Foreskin fibroblast (primary cell): ENCODE measurements at places on chromosomes 11 and 22.

DNA sequence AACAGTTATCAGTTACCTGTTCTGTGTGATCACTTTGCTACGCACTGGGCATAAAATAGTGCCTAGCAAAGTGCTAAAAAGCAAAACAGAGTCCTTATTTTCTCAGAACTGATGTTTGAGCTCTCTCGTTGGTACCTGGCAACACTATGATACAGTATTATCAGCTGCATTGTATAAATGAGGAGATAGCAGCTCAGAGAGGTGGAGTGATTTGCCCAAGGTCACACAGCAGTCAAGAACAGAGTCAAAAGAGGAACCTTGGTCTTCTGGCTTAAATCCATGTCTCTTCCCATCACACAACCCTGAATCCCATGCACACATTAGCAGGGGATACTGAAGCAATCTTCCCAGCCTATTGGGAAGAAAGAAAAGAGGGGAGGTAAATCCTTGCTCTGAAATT is 580.5 kb downstream of the SOX6 start:
- DNase-seq = no peak

DNA sequence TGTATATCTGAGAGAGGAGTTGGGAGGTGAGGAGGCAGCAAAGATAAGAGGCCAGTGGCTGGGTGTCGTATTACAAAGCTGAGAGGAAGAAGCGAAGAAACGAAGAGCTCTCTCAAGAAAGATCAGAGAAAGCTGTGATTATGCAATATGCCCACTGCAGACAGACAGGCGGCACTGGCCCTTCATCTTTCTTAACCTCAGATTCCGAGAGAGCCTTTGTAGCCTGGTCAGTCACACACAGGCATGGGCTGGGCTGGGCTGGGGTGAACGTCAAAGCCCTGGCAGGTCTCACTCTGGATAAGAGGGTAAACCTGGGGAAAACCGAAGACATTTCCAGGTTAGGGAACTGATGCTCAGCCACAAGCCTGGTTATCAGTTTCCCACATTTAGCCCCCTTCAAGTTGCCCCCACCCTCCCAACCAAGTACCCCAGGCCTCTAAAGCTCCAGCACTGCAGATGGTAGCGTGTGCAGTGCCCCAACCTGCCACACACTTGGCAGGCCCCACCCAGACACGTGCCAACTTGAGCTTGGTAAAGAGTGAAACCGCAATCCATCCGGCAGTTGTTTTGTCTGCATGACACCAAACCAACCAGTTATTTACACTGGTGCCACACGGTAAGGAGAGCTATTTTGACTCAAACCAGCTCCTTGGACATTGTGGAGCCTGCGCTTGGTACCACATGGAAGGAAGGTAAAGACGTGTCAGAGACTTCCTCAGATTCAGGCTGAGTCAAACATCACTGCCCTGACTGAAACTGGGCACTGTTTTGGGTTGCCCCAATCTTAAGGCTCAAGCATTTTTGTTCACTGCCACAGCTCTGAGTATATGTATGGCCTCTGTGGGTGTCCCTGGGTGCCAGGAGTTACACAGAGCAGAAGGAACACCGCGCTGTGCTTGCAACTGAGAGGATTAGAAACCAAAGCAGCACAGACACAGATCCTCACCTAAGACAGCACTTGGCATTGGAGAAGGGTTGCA is 135.9 kb downstream of the FDX1 start:
- peak; percentile 24 for DNase-seq

GRCh38 chr22:16915701-16916100 is 90.5 kb upstream of the XKR3 start:
- no peak for DNase-seq

- peak; percentile 58 for DNase-seq
These were observed 2.8 kb downstream of the CREBZF start for GRCh38 chr11:85661972-85662664.

GRCh38 chr11:133966921-133967598 is 10.3 kb upstream of the IGSF9B start:
- no peak for DNase-seq

DNA sequence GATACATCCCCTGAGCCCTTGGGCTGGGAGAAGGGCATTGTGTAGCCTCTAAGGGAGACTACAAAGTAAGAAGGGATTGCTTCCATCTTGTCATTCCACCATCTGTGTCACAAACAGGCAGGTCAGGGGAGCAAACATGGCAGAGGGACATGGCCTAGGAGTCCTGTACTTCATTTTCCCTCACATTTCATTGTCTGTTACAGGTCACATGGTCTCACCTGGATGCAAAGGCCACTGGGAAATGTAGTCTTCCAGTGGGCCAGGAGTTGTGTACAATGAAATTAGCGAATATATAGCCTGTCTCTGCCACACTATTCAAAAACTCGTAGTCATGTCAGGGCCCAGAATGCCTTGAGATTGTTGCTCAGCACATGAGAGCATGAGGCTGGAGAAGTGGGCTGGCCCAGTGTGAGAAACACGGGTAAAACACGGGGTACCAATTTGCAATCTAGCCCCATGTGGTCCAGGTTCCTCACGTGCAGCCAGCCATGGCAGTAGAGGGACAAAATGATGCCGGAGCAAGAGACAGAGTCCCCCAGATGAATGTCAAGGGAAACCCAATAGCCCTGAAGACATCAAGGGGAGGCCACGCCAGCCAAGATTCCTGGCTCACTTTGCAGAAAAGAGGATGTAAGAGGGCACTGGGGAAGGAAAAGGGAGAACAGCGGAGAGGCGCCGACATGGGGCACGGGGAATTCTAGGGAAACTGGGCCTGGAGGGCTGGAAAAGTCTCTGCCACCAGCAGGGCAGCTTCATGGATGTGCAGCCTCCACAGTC is 47.7 kb upstream of the EMID1 start:
- DNase-seq = no peak

GRCh38 chr11:116226731-116227130 is 546.1 kb downstream of the BUD13 start:
- no peak for DNase-seq

DNA sequence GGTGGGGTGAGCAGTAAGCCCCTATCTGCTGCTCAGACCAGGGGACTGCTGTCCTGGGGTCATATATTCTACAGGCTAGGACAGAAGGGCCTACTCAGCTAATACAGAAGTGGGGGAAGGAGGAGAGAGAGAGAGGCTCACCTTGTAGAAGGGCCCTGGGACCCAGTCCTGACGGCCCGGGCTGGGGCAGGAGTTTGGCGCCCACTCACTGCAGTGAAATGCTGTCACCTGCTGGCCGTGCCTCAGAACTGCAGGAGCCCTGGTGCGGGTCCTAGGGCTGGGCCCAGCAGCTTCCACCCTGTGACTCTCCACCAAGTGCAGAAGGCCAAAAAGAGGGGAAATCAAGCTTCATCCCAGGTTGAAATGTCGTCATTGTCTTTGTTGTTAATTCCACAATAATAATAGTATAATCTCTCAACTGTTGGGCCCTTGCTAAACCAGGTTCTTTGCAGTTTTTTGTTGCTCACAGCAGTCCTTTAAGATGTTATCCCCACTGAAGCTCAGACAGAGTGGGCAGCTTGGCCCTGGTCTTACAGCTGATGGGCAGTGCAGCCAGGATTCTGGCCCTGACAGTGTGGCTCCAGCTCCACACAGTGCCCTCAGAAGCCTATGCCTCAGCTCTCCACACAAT is 29.6 kb downstream of the TRIM29 start:
- peak; percentile 80 for DNase-seq

DNA sequence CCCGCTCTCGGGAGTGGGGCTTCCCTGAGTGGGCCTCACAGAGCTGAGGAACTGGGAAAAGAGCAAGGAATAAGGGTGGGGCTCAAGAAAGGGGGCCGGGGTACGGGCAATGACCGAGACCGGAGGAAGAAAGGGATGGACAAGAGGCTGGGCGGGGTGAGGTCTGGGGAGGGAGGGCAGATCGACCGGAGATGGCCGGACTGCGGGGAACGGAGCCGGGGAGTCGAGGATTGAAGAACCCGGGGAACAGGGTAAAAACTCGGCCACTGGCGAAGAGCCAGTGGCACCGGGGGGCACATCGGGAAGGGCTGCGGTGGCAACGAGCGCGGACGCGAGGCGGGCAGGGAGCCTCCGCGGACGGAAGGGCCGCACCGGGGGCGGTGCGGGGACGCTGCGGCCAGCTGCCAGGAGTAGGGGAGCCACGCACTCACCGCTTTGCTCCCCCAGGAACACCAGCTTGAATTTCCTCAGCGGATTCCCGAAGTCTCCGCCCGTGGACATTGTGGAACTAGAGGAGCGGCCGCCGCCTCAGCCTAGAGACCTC is 667 bp downstream of the RAB6A start:
- peak; percentile 20 for DNase-seq

DNA sequence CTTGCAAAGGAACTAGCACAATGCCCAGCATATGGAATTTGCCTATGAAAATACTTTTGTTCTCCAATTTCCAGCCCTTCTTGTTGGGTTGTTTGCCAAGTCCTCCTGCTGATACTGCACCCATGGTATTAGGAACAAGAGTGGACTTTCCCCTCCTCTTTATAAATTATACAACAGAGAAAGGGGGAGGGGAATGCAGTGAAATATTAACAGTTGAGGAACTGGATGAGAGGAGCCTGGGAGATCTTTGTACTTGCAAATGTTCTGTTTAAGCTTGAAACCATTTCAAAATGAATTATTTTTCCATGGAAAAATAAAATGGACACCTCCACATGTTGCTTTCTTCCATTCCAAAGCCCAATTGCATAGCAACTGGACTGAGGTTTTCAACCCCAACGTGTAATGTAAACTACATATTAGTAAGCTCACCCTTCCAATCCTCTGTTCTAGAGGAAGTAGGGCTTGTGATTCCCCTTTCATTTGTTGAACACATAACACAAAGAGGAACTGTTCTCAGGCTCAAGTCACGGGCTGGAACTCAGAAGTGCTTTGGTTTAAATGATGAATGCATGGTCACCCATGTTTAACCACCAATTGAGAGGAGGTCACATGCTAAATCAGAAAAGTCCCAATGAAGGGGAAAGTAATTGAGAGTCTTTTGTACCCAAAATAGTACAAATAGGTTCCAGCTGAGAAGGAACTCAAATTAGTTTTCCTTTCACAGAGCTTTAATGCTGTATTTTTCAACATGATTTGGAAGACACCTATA is 66.2 kb upstream of the ZC3H12C start:
- DNase-seq = no peak

GRCh38 chr22:29343313-29343805 is 27.9 kb upstream of the RASL10A start:
- DNase-seq = peak; percentile 72

DNA sequence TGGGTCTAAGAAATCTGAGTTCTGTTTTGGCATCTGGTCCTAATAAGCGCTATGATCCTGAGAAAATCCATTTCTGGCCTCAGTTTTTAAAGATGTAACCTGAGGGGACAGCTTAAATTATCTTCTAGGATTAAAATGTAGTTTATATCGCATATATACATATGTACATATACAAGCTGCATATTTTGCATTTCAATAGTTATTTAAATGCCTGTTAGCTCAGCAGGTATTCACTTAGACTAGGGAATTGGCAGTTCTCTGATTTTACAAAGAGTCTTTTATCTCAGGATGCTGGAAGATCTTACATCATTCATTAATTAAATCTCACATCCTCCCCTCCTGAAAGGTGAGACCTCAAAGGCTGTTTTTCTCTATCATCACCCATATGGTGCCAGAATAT is 1232.8 kb downstream of the LRRC4C start:
- no peak for DNase-seq

- DNase-seq = no peak
These were observed 460 bp upstream of the MUC5AC start for GRCh38 chr11:1157341-1157644.

- no peak for DNase-seq
These were observed 5.0 kb downstream of the TUB start for GRCh38 chr11:8086001-8086479.

- peak; percentile 16 for DNase-seq
These were observed 23.2 kb downstream of the SHISAL1 start for GRCh38 chr22:44289414-44290171.

DNA sequence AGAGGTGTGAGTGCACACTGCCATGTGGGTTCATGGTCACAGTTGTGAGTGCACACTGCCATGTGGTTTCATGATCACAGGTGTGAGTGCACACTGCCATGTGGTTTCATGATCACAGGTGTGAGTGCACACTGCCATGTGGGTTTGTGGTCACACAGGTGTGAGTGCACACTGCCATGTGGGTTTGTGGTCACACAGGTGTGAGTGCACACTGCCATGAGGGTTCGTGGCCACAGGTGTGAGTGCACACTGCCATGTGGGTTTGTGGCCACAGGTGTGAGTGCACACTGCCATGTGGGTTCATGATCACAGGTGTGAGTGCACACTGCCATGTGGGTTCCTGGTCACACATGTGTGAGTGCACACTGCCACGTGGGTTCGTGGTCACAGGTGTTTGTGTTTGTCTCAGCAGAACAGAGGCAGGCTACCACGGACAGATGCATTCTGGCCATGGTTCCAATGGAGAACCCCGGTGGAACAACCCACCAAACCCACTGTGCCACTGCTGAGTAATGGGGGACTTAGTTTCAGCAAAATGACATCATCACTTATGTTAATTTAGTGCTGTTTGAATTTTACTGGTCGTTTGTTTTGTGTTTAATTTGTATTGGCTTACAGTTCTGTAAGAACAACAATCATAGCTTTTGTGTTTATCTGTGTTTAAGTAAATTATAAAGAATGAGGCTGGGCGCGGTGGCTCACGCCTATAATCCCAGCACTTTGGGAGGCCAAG is 57.2 kb downstream of the RPS6KA4 start:
- no peak for DNase-seq

DNA sequence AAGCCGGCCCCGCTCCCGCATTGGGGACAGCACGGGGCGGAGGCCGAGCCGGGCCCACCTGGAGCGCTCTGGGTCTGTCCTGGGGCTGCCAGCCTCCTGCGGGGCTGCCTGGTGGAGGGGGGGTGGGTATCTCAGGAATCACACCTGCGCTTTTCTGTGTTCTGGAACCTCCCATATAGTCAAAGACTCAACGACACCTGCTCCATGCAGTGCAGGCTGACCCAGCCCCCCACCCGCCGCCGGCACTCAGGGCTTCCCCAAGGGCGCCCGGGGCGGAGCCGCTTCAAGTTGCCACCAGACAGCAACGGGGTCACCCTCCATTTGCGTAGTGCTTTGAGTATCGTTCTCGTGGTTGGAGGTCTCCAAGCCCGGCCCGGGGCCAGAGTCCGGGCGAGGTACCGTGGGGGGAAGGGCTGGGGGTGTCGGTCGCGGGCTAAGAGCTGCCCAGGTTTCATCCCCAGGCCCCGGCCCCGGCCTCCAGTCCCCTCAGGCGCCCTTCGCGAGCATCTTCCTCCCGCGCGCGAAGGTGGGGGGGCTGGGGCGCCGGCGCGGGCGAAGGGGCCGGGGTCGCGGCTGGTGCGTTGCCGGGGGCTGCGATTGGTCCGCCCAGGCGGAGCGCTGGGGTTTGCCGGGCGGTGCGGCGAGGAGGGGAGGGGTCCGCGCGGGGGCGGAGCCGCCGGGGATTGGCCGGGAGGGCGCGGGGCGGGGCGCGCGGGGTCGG is 6.6 kb downstream of the TSPAN4 start:
- DNase-seq = peak; percentile 57

DNA sequence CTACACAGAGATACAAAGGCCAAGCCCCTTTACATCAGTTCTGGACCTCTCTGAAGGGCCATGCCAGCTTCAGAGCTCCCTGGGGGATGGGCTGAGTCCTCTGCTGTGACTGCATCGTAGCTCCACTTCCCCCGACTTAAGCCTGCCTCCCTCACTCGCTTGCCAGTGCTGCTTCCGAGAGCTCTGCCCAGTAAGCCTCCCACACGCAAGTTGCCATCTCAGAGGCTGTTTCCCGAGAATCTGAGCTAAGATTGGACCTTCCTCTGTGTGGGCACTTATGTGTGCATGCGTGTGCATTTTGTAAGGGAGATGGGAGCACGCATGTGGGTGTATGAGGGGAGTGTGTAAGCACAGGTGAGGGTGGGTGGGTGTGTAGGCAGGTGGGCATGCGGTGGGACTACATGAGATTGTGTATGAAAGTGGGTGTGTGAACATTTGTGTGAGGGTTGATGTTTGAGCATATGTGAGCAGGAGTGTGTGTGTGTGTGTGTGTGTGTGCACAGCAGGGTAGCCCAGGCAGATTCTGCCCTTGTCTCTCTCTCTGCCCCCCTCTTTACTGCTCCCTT is 163.0 kb upstream of the SYT13 start:
- no peak for DNase-seq
